A549 treated with DMSO at 1 μM for 4 hours (cell line): ENCODE measurements at places on chromosomes 3 and 15. TPM values are rescaled to one million over a fixed set of nuclear protein-coding genes. Genes with fewer than 3 reads are reported as not detected.

Gene TIMP4
- total RNA-seq: 10.8 to 14.6 TPM (median 11.3 TPM) in 5 replicates

Gene ARPIN
- total RNA-seq: 10.2 to 13.8 TPM (median 13.0 TPM) in 5 replicates

Gene FILIP1L
- total RNA-seq: 0.05 to 0.08 TPM (median 0.07 TPM) in 4 of 5 replicates, not detected in the other

Gene MORC1
- not detected in 5 replicates for total RNA-seq

Gene PCLAF
- 154 to 240 TPM (median 163 TPM) in 5 replicates for total RNA-seq

Gene CPN2
- not detected in 5 replicates for total RNA-seq

Gene AMT
- 0.24 to 0.62 TPM (median 0.26 TPM) in 5 replicates for total RNA-seq

Gene RNF7
- 126 to 144 TPM (median 140 TPM) in 5 replicates for total RNA-seq

Gene GHSR
- total RNA-seq: not detected in 5 replicates

Gene MAP6D1
- total RNA-seq: 3.6 to 6.0 TPM (median 5.9 TPM) in 5 replicates

Gene ZIC4
- not detected in 5 replicates for total RNA-seq

Gene GPR156
- 0.42 to 0.85 TPM (median 0.57 TPM) in 5 replicates for total RNA-seq

Gene CCDC54
- total RNA-seq: not detected in 5 replicates

Gene KBTBD12
- not detected in 5 replicates for total RNA-seq

Gene AGBL1
- total RNA-seq: not detected in 5 replicates

Gene TMIE
- total RNA-seq: 0.07 to 0.30 TPM (median 0.16 TPM) in 5 replicates

Gene P2RY1
- total RNA-seq: 0.33 to 0.46 TPM (median 0.45 TPM) in 5 replicates

Gene FOXB1
- total RNA-seq: not detected in 5 replicates

Gene SLC2A2
- not detected in 5 replicates for total RNA-seq

Gene LYZL4
- not detected in 5 replicates for total RNA-seq

Gene P2RY14
- total RNA-seq: not detected in 5 replicates

Gene ITPR1
- total RNA-seq: 4.7 to 9.2 TPM (median 6.3 TPM) in 5 replicates

Gene UPK1B
- 9.5 to 14.2 TPM (median 12.1 TPM) in 5 replicates for total RNA-seq

Gene CHRNA3
- total RNA-seq: 0.29 to 1.4 TPM (median 0.48 TPM) in 5 replicates

Gene CPNE4
- total RNA-seq: 1.8 to 5.8 TPM (median 5.0 TPM) in 5 replicates
